ENCODE measurements at places on chromosomes 2 and 18.

DNA sequence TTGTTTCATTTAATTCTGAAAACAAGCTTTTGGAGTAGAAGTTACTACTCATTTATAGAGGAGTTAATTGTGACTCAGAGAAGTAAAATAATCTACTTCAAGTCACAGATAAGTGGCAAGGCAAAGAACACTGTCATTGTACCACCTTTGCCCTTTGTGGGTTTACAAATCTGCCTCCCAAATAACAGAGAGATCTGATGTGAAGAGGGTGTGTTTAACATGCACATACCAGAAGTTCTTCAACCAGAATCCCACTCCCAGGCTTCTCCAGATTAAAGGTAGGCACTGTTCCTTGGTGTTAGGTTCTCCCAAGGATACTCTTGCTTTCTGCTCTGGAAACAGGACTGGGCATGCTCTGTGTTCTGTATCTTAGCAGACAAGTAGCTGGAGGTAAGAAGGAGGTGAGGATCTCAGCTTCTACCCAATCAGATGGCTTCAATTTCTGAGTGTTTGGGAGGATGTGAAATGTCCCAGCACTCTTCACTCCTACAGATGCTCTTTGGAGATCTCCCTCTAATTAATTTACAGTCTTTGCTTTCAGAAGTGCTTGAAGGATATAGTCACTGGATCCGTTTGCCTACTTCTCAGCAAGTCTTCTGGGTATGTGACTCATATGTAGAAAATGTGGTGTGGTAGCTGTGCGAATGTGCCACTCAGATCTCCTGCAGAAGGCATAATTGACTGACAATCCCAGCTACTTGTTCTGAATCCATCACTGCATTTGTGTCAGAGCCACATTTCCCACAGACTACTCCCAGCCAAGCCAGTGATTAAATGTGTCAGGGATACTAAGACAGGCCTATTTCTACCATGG, 111.1 kb downstream of the KLHL14 start:
- DNase-seq: no peak

DNA sequence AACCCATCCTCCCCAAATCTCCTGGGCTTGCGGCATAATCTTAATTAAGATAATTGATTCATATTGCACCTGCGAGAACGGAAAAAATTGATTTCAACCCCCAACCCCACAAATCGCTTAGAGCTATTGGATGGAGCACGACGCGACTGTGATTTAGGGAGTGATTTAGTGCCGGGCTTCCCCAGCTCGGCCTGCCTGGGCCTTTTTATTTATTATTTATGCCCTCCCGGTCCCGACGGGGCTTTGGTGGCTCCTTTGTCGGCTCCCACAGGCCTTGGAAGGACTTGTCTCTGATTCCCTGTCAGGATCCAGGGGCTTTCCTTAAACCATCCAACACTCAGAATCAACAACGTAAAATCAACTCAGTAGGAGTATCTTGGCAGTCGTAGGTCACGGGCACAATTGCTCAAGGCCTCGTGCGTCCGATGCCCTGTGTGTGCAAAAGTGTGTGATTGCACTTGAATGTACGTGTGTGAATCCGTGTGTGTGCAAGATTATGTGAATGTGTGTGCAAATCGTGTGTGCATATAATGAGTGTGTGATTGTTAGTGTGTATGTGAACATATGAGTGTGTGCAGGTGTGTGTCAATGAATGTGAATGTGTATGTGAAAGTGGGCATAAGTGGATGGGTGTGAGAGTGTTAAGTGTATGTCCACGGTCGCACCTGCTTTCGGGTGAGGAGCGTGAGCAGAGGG, 4.3 kb upstream of the NEUROD1 start:
- no peak for DNase-seq

GRCh38 chr2:184199274-184199673, 399.1 kb upstream of the ZNF804A start:
- no peak for DNase-seq

DNA sequence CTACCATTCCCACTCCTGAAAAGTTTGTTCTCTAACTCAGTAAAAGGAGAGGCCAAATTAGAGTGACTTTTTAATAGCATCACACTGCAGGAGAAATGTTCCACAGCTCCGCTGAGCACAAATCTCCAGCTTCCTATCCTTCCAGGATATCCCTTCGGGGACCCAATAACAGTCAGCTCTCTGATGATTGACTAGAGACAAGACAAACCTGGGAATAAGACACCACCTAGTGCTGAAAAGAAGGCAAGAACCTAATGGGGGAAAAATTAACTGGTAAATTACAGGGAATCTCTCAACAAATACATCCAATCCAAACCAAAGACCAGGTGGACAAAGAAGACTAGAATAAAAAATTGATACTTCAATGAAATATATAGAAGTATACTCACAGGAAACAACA, 977.1 kb upstream of the SOX11 start:
- no peak for DNase-seq

- no peak for DNase-seq
These were observed 7.2 kb downstream of the RPIA start for GRCh38 chr2:88698498-88699233.

GRCh38 chr2:24375349-24376087, 15.2 kb upstream of the ITSN2 start:
- no peak for DNase-seq

DNA sequence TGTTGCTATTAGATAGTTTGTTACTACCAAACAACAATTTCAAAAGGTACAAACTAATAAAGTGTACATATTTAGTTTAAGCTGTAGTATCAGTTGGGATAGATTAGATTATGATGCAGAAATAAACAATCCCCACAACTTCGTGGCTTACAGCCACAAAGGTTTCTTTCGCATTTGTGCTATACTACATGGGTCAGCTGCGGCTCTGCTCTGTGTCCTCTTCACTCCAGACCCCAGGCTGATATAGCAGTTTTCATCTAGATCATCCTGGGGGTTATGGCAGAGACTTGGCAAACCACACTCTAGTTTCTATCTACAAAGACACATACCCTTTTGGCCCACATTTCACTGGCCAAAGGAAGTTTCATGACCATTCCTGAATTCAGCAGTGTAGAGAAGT, 108.0 kb upstream of the SP5 start:
- no peak for DNase-seq

DNA sequence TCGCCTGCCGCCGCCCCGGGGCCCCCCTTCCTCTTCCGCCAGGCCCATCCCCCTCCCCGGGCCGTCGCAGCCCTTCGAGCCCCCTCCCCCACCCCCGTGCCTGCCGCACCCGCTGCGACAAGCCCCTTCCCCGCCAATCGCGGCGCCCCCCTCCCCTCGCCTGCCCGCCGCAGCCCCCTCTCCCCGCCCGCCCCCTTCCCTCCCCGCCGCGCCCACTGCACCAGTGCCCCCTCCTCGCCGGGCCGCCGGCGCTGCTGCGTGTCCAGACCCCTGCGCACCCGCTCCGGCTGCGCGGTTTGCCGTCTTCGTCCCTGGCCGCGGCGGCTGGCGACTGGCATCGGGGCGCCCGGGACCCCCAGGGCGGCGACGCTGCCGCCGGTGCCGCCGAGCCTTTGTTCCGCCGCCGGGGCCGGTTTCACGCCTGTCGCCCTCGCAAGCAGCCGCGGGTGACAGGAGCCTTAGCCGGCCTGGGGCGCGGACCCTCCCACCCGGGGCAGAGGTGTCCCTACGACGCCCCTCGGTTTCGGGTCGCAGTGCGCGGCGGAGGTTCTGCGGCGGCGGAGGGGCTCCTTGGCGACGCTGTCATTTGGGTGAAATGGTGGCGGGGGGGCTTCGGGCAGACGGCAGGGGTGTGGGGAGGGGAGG, 18.1 kb downstream of the GPC1 start:
- DNase-seq: no peak

GRCh38 chr2:197759013-197759412, 26.1 kb downstream of the BOLL start:
- DNase-seq: no peak

- no peak for DNase-seq
These were observed 582.8 kb downstream of the ZEB2 start for GRCh38 chr2:143936848-143937722.

DNA sequence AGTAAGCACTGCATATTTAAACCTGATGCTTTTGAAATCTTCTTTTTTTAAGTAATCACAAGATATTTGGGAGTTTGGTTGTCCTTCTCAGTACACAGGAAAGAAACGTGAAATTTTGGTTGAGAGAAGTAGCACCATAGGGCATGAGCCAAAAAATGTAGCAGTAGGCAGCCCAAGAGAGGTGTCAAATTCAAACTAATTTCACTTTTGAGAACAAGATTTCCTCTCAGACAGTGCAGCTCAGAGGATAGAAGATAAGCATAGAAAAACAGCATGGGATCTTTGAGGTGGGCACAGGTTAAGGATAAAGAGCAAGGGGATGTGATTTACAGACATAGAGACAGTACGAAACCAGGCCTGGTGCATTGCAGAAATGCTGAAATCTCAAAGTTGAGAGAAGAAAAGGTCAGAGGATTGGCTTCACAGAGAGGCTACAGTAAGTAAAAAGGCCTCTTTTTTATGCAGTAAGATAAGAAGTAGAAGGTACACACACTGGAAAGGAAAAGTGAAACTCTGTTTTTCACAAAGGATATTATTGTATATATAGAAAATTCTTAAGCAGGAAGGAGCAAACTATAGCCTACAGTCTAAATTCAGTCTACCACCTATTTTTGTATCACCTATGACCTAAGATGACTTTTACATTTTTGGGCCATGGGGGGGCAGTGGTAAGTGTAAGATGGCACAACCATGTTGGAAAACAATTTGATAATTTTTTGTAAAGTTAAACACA, 89.8 kb downstream of the PKP4 start:
- DNase-seq: no peak

GRCh38 chr2:44205169-44205568, 36.5 kb downstream of the PPM1B start:
- DNase-seq: no peak

- peak; percentile 71 for DNase-seq
These were observed 71.7 kb downstream of the PTRHD1 start for GRCh38 chr2:24721470-24721869.

- no peak for DNase-seq
These were observed 117.9 kb downstream of the SETBP1 start for GRCh38 chr18:44798433-44799048.
